ENCODE measurements at places on chromosomes 6 and 20.

DNA sequence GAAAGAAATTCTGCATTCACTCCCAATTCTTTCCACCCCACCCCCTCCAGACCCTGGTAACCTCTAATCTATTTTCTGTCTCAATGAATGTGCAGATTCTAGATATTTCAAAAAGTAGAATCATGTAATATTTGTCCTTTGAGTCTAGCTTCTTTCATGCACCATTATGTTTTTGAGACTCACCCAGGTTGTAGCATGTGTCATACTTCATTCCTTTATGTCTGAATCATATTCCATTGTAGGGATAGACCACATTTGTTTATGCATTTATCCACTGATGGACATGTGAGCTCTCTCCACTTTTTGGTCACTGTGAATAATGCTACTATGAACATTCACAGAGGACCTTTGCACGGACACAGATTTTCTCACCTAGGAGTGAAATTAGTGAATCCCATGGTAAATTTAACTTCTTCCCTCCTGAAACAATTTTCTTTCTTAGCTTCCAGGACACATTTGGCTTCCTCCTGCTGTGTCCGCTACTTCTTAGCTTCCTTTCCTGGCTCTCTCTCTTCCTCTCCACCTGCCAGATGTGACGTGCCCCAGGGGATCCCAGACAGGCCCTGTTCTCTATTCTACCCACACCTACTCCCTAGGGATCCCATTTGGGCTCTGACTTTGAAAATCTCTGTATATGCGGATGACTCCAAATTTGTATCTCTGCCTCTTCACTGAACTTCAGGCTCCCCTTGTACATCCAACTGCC lies 24.1 kb upstream of the ARFGEF2 start:
- no peak for DNase-seq

GRCh38 chr20:49285813-49286494 lies 8.1 kb upstream of the ZNFX1 start:
- DNase-seq = no peak

DNA sequence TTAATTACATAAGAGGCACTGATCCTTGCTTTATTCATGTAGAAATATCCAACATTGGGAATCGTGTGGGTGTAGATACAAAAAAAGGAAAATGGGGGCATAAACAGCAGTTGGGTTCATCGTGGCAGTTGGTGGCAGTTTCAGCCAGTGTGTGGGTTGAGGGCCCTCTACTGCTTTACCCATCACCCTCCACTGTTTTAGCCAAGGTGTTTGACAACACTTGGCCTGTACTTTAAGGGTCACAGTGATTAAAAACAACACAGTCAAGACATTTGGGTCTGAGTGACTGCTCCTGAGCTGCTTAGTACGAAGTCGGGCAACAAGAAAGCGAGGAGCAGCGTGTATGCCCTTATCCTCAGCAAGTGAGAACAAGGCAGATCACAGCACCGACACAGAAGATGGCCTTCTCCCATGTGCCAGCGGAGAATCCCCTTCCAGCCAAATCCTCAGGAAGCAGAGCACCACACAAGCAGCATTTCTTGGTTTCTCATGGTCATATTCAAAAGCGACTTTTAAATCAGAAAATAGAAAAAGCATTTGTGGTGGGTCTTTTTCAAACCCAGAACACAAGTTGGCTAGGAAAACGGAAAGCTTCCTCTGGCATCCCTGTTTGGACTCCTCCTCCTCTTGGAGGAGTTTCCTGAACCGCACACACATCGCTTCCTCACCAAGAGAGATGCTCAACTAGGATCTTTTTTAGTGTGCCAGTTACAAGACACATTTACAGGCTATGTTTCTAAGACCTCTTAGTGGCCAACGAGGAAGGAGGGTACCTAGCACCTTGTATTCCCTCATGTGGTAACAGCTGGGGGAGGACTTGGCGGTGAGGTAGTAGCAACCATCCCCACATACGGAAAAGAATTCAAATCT lies 23.5 kb downstream of the EIF2S2 start:
- DNase-seq = no peak

DNA sequence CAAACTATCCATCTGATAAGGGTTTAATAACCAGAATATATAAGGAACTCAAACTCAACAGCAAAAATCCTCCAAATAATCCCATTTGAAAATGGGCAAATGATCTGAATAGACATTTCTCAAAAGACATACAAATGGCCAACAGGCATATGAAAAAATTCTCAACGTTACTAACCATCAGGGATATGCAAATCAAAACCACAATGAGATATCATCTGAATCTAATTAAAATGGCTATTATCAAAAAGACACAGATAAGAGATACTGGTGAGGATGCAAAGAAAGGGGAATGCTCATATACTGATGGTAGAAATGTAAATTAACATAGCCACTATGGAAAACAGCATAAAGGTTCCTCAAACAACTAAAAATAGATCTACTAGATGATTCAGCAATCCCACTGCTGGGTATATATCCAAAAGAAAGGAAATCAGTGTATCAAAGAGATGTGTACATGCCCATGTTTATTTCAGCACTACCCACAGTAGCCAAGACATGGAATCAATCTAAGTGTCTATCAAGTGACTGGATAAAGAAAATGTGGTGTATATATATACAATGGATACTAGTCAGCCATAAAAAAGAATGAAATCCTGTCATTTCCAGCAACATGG lies 6.1 kb upstream of the BRD2 start:
- no peak for DNase-seq

DNA sequence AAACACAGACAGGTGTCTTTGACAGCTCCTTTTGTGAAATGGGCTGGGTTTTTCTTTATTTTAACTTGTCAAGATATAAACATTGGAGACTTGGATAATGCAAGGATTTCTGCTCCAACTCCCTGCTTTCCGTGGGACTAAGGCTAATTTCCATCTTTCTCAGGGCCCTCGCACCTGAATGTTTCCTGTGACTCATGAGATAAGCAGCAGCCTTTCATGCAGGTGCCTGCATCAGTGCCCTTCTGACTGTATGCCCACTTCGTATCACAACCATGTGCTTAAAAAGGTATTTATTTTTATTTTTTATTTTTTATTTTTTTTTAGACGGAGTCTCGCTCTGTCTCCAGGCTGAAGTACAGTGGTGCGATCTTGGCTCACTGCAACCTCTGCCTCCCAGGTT lies 736.1 kb downstream of the DOK5 start:
- DNase-seq = no peak

GRCh38 chr6:148972481-148972880 lies 225.7 kb downstream of the UST start:
- no peak for DNase-seq

GRCh38 chr6:13765570-13765969 lies 48.8 kb downstream of the MCUR1 start:
- DNase-seq = no peak

- DNase-seq = no peak
These were observed 282.0 kb downstream of the BTBD3 start for GRCh38 chr20:12199703-12200102.

DNA sequence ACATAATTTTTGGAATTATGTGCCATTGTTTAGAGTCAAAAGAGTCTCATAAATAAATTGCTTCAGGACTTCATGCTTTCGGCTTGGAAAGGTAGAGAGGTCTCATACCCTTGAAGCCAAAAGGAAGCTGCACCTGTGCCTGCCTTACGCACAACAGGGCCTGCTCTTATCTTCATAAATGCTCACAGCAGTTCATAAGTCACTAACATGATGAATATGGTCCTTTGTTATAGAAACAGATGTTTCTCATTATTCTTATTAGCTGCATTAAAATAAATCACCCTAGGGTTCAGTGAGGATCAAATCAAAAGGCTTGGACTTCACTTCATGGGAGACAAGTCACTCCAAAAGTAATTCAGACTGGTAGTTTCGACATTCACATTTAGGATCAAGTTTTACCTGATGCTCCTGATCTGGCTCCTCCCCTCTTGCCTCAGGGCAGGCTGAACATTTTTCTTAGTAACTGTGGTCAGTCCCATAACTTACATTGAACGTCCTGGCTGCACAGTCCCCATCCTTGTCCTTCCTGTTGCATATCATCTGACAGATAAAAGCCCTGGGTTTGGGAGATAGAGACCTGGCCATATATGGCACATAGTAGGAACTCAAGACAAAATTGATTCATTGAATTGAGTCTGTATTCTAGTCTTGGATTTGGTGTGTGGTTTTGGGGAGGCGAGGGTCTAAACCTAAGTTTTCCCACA lies 20.7 kb upstream of the SH3BGRL2 start:
- DNase-seq = no peak

Measured in cortex of kidney (tissue), 1 donor.